Stimulated activated CD8-positive, alpha-beta memory T cell treated with anti-CD3 and anti-CD28 coated beads, Interleukin-2, amount 100 ng/mL, for 1 hour (primary cell): ENCODE measurements at places on chromosomes 4 and X.

DNA sequence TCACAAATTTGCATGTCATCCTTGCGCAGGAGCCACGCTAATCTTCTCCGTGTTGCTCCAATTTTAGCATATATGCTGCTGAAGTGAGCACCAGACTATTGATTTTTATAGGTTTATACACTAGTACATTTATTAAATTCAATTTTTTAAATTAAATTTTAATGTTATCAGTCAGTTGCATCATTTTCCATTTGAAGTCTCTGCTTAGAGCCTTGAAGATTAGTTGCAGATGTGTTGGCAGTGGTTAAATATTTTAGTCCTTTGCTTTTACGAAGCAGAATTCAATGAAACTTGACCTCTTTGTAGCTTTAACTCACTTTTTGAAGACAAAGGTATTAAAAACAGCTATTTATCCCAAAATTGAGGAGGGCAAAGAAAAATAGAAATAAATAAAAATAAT is 16.5 kb downstream of the TRAPPC11 start:
- no peak for DNase-seq

GRCh38 chr4:153651587-153651986 is 32.5 kb upstream of the TLR2 start:
- DNase-seq: peak; percentile 4

- no peak for DNase-seq
These were observed 21.2 kb upstream of the TAB3 start for GRCh38 chrX:30910124-30910860.

DNA sequence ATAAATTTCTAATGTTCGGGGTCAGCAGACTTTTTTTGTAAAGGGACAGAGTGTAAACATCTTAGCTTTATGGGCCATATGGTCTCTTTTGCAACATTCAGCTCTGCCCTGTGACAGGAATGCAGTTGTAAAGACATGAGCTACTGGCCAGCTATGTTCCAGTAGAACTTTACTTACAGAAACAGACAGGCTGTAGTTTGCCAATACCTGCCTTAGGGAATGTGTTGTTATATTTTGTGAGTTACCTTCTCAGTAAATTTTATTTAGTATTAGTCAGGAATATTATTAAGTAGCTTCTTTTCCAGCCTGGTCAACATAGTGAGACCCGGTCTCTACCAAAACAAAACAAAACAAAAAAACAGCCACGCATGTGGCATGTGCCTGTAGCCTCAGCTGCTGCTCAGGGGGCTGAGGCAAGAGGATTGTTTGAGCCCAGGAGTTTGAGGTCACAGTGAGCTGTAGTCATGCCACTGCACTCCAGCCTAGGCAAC is 48.7 kb downstream of the HTT start:
- DNase-seq: no peak

DNA sequence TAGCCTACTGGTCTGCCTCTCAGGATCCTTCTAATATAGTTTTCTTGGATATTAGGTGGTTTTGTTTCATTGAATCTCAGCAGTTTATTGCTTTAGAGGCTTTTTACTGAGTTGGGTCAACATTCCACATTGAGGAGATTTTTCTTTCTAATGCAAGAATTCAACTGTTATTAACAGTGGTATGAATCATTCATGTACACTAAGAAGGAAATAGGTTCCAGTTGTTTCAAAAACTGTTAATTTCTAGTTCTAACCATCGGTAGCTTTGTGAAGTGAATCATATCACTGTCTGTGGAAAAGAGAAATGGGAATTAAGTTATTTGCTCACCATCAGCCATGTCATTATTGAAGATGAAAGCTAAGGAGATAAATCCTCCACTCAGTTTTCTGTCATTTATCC is 331.5 kb downstream of the RPA4 start:
- DNase-seq: no peak

DNA sequence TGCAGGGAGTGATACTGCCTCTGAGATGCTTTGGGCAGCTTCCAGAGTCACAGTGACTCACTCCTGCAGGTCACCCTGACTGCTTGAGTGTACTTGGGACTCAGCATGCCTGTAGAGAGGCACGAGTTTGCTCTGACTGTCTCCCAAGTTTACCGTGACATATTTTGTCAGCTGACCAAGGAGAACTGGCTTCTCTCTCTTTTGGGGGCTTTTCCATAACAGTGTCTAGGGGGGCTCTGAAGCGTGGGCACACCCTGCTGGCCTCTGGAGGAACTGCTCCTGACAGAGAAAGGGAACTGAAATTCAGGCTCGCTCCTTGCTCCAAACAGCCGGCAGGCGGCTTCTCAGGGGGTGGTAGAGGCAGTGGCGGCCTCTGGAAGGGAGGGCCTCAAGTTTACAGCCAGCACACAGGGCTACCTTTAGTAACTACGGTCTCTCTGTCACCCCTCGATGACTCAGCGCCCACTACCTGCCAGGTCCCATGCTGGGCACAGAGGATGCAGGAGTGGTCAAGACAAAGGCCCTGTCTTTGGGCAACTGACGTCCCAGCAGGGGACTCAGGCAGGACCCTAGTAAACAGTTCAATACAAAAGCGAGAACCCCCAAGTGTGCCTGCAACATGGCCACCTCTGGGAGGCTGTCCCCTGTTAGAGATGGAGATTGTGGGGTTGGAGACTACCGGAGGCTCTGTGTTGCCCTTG is 17.8 kb downstream of the ZNF185 start:
- DNase-seq: no peak

GRCh38 chr4:139823345-139823744 is 157.7 kb downstream of the MGST2 start:
- no peak for DNase-seq

- no peak for DNase-seq
These were observed 70.4 kb upstream of the FHL1 start for GRCh38 chrX:136076942-136077341.

DNA sequence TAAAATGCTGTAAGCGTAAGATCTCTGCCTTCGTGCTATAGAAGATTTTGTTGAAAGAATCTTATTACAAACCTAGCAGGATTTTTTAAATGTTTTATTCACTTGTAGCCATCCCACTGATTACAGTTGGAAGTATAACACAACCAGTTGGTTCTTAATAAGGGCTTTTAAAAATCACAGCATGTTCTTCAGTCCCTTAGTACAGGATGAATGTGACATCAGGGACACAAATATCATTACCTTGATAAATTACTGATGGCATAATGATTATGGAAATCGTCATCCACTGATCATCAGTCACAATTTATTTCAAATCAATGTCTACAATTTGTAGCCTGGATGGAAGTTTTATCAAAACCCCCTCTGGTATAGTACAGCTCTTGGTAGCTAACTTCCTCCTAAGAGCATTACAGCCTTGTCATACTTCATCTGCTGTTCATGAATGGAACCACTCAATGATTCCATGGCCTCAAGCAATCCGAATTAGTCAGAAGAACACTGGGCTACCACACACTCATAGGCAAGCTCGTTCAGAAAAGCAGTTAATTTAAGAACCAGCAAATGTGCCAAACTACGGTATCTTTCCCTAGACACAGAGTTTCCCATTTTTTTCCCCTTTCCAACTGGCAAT is 389.2 kb upstream of the TENM3 start:
- no peak for DNase-seq

DNA sequence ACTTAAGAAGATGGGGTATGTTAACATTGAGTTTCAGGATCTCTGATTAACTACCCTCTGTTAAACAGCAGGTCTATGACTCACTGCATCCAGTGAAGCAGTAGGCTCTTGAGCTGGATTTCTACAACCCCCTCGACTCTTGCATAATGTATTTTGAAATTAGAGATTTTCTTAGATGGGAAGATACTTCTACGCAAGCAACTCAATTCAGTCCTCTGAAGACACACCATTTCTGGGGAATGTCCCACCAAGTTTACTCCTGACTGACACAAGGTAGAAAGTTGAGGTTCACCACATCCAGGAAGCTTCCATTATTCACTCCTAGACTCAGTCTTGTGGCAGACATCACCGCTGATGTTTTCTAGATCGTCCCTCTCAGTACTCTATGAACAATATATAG is 12.9 kb downstream of the PALLD start:
- no peak for DNase-seq

GRCh38 chr4:68717999-68718398 is 47.5 kb upstream of the UGT2B15 start:
- no peak for DNase-seq

GRCh38 chrX:44580466-44580865 is 37.8 kb upstream of the FUNDC1 start:
- no peak for DNase-seq

DNA sequence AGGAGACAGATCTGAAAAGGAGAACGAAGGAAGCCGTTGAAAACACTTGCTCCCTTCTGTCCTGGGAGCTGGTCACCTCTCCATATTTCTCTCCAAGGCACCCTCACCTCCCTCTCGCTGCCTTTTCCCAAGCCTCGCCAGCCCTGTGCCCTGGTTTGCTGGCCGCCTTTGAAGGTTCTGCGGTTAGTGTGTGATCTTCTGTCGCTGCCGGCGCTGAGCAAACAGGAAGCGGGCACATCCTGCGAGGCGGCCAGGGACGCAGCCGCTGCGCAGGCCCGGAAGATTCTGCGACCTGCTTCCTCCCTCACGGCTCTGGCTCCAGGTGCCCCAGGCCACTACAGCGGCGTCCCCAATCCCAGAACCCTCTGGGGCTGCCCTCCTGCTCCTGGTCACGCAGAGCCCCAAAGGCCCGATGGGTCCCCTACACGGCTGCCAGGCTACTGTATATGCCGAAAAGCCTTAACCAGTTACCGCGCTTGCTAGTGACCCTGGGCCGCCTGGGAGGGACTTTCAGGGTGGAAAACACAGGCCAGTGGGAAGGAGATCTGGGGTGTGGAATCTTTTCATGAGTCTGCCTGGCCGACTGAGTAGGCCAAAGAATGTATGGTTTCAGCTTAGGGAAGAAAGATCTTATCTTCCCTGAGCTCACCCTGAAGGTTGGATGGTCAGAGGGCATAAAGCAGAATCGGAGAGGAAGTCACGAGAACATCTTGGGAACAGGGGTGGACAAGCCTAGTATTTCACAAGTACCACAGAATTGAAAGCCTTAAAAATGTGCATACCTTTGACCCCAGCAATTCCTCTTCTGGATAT is 2.3 kb upstream of the SASH3 start:
- DNase-seq: peak; percentile 49

GRCh38 chrX:22690116-22690515 is 309.6 kb upstream of the DDX53 start:
- no peak for DNase-seq

DNA sequence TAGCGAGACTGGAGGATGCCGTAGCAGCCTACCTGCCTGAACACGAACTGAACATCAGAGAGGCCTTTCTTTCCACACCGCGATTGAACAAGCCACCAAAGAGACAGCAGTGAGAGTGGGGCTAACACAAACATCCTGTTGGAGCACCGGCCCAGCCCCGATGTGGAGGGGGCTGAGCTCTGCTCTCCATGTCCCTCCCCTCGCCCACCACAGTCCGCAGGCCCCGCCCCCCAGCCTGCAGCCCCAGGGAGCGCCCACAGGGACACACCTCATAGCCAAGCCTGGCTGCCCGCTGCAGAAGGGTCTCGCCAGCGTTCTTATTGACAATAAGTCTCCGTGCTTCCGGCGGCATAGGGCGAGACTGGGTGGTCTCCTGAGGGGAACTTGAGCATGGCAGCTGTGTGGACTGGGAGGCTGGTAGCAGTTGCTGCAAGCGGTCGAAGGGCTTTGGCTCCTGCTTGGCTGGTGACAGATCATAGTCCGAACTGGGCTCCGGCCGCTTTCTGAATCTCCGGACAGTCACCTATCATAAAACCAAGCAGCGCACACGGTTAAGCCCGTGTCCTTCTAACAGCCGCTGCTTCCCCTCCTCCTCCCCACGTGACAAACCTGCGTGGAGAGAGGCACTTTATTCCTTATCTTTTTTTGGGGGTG is 35.8 kb downstream of the BCOR start:
- DNase-seq: no peak

- no peak for DNase-seq
These were observed 193.7 kb downstream of the MAGEB5 start for GRCh38 chrX:26409636-26410035.

- no peak for DNase-seq
These were observed 65.9 kb downstream of the VEGFC start for GRCh38 chr4:176726803-176727202.

DNA sequence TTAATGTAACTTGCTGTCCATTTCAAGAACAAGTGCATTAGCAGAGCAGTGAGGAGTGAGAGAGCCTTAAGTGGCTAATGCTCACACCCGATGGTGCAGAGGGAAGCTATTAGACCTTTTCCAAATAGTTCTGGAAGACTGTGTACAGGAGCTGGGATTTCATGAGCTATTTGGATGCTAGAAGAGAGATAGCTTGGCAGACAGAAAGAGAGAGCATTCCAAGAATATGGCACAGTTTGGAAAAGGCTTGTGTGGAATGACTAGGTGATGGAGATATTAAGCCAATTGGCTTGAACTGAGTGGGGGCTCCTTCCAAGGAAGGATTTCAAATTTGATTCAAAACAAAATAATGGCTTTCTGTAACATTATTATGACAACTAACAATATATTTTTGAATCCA is 1097.2 kb upstream of the TENM3 start:
- no peak for DNase-seq

GRCh38 chr4:19693936-19694570 is 557.7 kb upstream of the SLIT2 start:
- DNase-seq: no peak

DNA sequence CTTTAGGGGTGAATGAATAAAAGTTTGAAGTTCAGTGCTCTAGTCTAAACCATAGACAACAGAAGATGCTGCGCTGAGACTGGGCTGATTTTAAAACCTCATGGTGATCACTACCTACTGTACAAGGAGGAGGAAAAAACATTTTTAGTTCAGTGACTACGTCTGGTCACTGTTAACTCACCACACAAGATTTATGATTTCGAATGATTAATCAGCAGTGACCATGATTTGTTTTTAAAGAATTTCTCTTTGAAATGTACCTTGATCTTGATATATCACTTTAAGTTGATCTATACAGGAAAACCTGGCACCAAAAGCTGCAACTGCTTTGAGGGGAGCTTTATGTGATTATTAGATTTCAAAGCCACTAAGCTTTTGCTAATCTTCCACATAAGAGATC is 286.3 kb downstream of the PDGFC start:
- DNase-seq: no peak

DNA sequence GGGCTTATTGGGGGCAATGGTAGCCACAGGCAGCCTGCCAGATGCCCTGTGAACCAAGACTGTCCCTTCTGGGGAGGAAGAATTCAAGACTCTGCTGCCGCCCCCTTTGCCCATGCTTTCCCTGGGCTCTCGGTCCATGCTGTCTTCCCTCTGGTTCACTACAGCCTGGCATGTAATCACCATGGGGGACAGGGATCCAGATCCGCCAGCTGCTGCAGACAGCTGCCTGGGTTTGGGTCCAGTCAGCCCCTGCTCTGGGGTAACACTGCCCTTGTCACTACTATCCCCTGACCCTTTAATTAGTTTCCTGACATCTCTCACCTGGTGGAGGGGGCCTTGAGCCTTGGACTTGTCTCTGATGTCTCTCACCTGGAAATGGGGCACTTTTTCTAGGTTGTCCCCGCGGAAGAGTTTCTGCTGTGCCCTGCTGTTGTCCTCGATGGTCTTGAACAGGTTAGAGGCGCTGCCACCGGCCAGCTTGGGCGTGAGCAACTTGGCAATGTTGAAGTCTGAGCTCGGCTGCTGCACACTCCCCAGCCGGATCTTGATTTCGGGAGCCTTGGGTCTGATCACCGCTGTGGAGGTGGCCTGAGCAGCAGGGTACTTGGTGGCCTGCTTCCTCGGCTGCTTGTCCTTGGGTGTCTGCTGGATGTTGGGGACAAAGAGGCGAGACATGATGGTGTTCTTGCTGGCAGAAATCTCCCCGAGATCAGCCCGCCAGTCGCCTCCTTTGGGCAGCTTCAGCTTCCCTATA is 6.4 kb downstream of the C4orf54 start:
- DNase-seq: no peak
